ENCODE measurements at places on chromosomes 3 and 15.

- no peak for DNase-seq
These were observed 263.2 kb upstream of the C2CD4B start for GRCh38 chr15:62428259-62428658.

DNA sequence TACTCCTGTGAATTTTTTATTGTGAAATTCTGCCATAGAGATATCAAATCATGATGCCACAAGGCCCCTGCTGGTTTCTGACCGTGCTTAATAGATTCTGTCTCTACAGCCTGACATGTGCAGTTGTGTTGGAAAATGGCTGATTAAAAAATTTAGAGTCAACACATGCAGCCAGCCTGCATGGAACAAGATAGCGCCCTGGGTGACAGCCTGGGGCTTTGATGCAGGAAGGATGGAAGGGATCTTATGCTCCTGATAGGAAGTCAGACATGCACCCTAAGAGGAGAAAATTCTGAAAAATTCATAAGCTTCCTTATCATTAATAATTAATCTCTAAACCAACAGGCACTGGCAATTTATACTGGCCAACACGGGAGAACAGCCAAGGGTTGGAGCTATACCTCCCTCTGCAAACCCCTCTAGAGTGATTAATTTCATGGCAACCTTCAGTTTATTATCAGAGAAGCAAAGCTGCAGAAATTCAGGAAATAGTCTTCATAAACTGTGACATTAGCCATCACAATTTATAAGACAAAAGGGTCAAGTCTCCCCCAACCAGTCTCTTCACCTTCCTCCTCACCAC is 198.4 kb downstream of the CADPS start:
- DNase-seq, result no peak

DNA sequence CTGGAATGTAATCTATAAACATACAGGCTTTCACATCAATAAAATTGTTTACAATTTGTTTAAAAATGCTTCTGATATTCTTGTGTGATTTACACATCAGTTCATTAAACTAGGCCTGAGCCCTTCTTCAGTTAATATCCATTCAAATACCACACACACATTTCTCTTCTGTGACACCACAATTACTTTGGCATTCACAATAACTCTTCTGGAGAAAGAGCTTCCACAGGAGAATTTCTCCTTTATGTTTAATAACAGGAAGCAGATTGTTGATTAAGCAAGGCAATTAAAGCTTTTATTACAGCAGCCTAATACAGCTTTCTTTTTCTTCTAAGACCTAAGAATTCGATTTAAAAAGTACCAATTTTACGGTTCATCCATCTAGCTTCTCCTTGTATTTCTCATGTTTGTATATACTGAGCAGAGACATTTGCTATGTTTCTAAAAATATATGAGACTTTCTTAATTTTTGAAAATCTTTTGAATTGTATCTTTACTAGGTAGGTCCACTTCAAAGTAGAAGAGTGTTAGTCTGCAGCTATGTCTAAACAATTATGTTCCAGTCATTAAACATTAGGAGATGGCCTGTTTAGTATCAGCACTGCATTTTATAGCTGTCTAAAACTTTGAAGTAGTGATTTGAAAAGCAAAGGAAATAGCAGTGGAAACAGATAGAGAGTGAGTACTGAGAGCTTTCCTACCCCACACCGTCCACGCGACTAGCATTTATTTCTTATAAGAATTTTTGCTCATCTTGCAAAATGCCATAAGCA is 511.1 kb upstream of the UBE2E2 start:
- no peak for DNase-seq

GRCh38 chr3:177676148-177676547 is 478.9 kb upstream of the TBL1XR1 start:
- DNase-seq, result no peak

DNA sequence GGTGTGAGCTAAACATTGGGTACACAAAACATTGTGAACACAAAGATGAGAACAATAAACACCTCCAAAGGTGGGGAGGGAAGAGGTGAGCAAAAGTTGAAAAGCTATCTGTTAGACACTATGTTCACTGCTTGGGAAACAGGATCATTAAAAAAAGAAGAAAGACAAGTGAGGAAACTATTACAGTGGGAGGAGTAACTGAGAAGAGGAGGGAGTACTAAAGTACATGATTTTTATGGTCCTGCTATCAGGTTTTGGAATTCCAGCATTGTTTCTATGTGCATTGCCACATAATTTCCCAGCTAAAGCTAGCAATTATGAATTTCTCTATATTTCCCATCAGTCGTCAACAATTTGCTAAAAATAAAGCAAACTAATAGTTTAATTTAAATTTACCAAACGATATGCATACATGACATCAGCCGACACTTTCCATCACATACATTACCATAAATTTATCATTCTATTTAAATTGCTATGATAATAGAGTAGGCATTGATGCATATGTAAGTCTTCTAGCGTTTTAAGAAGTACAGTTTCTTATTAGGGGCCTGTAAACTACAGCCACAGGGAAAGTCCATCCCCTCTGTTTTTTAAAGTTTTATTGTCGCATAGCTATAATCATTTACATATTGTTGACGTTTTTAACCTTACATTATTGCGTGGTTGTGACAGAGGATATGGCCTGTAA is 221.8 kb downstream of the CHL1 start:
- no peak for DNase-seq

DNA sequence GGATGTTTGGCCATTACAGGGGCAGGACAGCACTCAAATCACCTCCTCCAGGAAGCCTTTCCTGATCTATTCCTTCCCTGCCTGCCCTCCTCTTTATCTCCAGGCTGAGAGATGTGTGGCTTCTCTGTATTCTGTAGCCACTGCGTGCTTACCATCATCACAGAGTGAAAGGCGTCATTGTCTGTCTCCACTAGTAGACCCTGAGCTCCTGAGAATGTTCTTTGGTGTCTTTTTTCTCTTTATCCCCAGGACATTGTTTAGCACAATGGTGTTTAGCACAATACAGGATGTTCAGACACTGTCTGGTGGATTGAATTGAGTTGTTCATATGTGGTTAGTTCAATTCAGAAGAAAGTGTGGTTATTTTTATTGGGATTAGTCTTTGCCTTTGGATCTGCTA is 26.2 kb upstream of the LARS2 start:
- no peak for DNase-seq

- no peak for DNase-seq
These were observed 930.7 kb downstream of the MCTP2 start for GRCh38 chr15:95162069-95162468.

DNA sequence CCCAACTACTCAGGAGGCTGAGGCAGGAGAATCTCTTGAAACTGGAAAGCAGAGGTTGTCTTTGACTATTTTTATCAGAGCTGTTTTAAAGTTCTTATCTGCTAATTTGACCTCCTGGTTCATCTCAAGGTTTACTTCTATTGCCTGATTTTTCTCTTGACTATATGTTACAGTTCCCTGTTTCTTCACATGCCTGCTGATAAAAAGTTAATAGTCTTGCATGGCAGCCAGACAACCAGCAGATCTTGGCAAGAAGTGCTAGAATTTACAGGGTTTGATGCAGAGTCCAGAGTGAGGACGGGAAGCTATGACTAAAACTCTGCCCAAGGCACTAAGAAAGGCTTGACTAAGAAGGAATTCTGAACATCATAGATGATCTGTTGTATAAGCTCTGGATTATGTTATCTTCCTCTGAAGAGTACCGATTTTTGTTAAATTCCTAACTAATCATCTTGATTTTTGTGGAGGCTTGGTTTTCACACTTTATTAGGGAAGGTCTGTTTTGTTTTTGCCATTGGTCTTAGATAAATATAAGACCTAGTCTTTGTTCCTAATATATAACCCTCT is 85.9 kb downstream of the CHSY1 start:
- no peak for DNase-seq

DNA sequence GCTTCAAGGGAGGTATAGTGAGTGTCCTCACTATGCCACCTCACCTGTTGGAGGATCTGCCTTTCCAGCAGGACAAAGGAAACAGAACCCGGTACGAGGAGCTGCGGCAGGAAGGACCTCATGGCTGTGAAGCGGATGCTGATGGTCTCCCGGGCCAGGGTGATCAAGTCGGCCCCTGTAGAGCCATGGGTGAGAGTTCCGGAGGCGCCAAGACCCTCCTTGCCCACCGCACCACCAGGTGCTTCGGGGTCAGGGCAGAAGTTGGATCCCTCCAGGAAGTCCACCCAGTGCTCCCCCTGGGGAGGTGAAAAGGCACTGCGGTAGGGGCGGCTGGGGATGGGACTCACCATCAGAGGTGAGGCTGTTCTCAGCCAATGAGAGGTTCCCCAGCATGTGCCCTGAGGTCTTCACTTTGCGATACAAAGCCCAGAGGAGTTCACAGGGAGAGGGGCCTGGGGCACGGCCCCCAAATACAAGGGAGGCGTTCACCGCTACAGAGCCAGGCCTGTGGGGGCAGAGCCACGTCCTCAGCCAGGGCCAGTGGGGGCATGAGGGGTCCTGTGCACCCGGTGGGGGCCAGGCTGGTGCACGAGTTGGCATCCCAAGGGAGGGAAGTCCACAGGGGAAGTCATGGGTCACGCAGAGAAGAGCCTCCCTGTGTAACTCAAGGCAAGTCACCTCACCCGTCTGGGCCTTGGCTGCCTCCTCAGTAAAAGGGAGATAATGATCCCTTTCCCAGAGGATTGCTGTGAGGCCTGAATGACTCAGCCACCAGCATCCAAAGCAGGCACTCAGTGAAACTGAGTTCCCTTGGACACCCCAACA is 27.7 kb downstream of the C15orf39 start:
- no peak for DNase-seq

- DNase-seq, result no peak
These were observed 270.5 kb downstream of the MBNL1 start for GRCh38 chr3:152539191-152539764.

DNA sequence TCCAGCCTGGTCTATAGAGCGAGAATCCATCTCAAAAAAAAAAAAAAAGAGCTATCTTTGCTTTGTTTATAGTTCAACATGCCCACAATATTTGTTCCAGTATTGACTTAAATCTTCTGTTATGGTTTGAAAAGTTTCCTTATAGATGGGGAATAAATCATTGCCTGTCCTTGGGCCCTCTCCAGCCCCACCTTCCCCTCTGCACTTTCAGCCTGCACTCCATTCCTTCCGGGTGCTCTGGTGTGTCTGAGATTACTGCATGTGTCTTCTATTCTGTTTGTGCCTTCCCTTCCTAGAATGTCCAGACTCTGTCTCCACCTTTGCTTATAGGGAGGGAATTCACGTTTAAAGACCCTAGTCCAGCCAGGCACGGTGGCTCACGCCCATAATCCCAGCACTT is 25.2 kb upstream of the GPX1 start:
- no peak for DNase-seq

DNA sequence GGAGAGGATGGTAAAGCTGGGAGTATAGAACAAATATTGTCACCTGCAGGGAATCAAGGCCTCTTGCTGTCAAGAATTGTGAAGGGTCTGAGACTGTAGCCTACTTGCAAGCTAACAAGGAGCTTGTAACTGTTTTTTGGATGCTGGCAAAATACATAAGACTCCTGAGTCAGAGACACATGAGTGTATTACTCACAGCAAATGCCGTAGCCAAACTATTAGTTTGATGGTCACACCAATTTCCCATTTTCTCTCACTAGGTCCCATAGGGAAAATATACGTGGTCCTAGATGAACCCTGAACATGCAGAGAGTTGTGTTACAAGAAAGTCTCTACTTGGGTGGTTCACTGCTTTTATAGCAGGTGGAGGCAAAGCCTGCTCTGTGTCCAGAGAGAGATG is 44.7 kb upstream of the LIPC start:
- no peak for DNase-seq

DNA sequence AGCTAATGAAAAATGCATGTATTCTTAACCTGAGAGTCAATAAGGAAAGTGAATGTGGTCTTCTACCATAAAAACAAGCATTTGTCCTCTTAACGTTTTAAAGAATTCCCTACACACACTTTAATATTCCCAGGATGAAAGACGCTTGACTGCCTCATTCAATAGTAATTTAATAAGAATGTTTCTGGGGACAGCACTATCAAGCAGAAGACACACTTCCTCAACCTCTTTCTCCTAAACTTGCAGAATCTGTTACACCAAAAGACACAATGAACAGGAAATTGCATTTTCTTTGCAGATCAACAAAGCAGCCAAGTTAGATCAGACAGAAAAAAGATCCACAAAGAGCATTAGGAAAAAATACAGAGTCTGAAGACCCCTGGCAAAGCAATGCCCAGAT is 97.7 kb downstream of the PLCH1 start:
- no peak for DNase-seq

DNA sequence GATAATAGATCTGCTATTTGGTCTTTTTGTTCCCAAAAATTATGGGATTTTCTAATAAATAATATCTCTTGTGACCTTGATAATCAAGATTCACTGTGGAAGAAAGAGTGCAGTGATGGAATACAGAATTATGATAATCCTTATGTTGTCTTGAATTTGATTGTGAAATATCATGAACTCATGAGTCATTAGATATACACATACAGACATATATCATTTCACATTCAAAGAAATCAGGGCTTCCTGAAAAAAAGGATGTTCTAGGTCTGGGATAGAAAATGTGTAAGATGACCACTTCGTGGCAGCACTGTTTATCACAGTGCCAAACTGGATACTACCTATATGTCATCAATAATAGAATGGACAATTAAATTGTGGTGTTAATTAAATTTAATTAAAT is 97.7 kb downstream of the DPH6 start:
- DNase-seq, result no peak

- DNase-seq, result no peak
These were observed 473.6 kb downstream of the SI start for GRCh38 chr3:164604687-164605086.

GRCh38 chr15:29115093-29115991 is 154.3 kb downstream of the NSMCE3 start:
- DNase-seq, result no peak

GRCh38 chr15:63729115-63729884 is 104.4 kb downstream of the HERC1 start:
- DNase-seq, result no peak

GRCh38 chr15:47887241-47887800 is 170.0 kb downstream of the SEMA6D start:
- no peak for DNase-seq

DNA sequence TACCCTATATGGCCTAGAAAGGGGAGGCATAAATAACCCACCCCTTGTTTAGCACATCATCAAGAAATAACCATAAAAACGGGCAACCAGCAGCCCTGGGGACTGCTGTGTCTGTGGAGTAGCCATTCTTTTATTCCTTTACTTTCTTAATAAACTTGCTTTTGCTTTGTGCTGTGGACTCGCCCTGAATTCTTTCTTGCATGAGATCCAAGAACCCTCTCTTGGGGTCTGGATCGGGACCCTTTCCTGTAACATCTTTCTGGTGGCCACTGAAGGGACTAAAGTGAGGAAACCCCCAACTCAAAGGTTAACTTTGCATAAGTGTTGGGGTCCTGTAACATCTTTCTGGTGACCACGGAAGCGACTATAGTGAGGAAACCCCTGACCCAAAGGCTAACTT is 15.7 kb upstream of the HHATL start:
- DNase-seq, result no peak

GRCh38 chr3:13673207-13673606 is 124.3 kb downstream of the FBLN2 start:
- no peak for DNase-seq
